Stimulated activated CD8-positive, alpha-beta memory T cell treated with anti-CD3 and anti-CD28 coated beads, Interleukin-12 subunit alpha, Interleukin-12 subunit beta, amount 100 ng/mL, for 1 hour (primary cell): ENCODE measurements at places on chromosomes 11 and 22.

- no peak for DNase-seq
These were observed 1.1 kb downstream of the MB start for GRCh38 chr22:35616043-35616442.

GRCh38 chr11:37496201-37496600 lies 898.2 kb upstream of the RAG2 start:
- DNase-seq: no peak

- no peak for DNase-seq
These were observed 22.1 kb upstream of the UCP3 start for GRCh38 chr11:74030723-74031676.

DNA sequence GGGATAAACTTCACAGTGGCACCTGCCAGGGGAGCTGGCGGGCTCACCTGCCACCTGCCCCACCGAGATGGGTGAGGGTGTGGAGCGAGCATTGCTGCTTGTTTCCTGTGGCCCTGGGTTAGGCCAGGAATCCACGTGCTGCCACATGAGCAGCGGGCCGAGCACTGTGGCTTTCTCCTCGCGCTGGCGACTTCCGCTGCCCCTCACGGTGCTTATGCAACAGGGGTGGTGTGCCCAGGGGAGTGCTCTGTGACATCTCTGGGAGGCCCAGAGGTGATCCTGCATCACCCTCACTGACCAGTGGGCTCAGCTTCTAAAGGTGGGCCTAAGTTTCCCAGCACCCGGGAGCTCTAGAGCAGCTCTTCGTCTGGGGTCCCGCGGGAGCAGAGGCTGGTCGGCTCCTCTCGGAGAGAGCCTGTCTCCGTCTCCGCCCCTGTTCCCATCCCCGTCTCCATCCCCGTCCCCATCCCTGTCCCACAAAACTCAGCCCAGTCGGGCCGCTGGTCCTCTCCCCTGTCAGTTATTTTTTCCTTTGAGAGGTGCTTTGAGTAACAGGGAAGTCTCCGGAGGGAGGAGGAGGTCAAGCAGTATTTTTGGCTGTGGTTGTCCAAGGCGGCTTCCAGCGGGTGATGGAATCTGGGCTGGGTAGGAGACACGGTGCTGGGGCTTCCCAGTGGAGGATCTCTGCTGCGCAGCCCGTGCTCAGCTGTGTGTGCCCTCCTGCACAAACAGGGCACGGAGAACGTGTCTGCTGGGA lies 42.5 kb downstream of the AP2A2 start:
- no peak for DNase-seq

- no peak for DNase-seq
These were observed 21.5 kb upstream of the CYP2D6 start for GRCh38 chr22:42151924-42152635.
